ENCODE measurements at places on chromosomes 7 and 10.

DNA sequence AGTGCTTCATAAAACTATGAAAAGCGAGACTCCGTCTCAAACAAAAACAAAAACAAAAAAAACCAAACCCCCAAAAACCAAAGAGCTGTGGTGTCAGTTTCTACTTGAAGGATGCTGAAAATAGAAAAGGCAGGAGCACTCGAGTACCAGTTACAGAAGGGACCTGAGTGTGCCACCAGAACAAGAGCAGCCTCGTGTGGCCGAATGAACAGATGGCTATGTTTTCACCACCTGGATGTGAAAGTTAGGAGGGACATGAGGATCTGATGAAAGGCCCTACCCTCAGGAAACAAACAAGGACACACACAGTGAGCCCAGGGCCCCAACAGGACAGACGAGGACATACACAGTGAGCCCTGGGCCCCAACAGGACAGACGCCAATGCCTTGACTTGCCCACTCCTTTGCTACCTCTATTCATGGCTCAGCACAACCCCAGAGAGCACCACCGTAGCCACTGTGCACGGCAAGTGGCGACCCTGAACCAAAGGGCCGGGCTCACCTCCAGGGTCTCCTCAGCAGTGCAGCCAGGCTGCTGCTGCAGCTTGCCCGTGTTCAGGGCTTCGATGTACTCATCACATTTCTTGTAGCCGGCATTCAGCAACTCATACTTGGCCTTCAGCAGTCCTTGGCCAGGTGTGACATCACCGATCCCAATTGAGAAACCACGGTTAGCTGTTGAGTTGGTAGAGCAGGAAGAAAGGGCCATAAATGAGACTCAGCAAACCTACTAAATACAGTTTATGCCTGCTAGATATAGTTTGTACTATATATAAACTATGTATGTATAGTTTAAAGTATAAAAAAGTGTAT is 24.9 kb downstream of the POLR3A start:
- DNase-seq: no peak

DNA sequence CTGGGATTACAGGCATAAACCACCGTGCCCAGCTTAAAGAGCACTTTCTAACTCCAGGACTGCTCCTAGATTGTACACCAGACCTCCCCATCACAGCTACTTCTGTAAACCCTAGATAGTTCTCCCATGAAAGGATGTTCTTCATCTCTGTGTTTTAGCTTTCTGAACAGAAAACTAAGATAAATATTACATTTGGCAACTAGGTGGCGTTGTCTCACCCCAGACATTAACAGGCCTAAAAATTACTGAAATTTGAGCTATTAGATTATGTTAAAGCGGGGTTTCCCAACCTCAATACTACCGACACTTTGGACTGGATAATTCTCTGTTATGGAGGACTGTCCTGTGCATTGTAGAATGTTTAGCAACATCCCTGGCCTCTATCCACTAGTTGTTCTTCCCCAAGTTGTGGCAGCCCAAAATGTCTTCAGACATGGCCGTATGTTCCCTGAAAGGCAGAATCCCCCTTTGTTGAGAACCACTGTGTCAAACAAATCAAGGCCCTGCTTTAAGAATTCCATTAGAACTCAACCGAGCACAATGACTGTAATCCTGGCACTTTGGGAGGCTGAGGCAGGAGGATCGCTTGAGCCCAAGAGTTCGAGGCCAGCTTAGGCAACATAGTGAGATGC is 19.1 kb downstream of the ATOH7 start:
- DNase-seq: no peak

- no peak for DNase-seq
These were observed 348.1 kb downstream of the GATA3 start for GRCh38 chr10:8402576-8402975.

DNA sequence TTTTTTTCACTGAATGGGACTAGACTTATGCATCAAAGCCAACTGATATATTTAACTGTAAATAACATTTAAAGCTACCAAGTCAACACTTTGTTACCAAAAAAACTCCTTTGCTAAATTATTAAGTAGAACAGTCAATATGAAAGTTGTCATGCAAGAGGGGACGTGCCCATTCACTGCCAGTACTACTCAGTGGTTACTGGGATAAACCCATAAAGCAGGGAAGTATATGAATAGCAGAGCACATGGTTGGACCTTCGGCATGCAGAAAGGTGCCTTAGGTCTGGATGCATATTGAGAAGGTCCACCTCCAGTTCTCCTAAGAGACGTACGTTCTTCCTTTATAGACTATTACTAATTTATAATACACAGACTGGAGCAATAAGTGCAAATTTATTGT is 120.1 kb downstream of the SVOPL start:
- DNase-seq: no peak

GRCh38 chr7:17340655-17341054 is 42.2 kb downstream of the AHR start:
- DNase-seq: no peak

- DNase-seq: no peak
These were observed 31.1 kb downstream of the SKIDA1 start for GRCh38 chr10:21494191-21495001.

DNA sequence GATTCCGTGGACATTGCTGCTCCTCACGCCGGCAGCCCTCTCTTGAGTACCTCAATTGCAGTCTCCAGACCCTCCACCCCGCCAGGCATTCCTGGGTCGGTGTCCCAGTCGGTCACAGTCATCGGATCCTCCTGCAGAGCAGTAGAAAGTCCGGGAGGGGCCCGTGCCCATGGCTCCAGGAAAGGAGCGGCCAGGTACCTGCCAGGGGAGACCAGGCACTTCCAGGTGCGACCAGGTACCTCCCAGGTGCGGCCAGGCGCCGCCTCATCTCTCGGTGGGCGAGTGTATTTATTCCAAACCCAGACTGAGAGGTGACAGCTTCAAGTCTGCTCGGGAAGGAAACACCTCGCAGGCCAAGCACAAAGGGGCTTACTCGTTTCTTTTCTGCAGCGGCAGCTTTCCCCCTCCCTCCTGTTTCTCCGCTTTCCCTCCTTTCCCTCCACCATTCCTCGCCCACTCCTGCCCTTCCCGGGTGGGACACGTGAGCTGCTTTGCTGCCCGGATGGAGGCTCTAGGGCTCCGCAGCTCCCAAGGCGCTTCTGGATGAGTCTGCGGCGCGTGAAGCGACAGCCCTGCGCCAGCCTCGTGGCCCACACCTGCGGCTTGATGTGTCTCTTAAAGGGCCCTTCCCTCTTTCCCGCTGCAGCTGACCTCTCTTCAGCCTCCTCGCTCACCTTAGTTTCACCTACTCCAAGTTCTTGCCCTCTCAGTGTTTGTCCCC is 39.4 kb upstream of the AGK start:
- DNase-seq: no peak

DNA sequence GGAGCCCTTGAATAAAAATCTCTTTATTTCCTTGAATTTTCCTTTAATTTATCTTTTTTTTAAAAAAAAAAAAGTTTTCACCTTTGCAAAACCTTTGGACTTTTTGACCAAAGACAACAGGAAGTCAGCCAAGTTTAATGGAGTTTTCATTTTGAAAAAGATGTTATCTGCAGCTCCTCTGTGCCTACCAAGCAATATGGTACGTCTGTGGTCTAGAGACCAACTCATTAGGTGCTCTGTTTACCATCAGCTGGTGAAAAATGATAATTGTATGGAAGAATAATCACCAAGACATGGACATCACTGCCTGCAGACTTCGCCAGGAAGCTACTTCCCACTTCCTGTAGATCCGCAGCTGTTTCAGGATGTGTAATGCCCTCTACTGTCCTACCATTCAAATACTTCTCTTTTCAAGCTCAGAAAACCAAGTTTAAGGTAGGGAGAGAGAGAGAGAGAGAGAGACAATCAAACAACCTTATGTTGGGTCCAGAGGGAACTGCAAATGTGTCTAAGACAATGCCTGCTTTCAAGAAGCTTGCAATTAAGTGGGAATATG is 18.7 kb downstream of the PLXNA4 start:
- no peak for DNase-seq

GRCh38 chr7:112167147-112167546 is 39.1 kb downstream of the DOCK4 start:
- no peak for DNase-seq

DNA sequence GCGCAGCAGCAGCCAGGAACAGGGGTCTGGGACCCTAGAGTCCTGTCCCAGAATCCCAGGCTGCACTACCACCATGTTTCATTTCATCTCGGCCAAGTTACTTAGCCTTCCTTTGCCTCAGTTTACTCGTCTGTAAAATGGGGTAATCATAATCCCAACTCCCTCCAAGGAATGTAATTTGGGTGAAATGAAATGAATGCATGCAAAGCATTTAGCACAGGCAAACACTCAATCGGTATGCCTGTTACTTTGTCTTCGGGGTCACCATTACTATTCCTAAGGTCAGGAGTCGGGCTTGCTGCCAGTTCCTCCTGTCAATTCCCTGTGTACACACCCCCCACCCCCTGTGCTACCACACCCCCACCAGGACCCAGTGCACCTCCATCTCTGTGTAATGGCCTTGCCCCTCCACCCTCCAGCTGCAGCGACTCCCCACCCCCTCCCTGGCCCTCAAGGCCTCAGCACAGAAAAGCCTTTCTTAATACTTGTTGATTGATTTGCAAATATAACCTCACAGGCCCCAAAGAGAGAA is 1.7 kb downstream of the TNS3 start:
- DNase-seq: no peak
